Dermis lymphatic vessel endothelial cell (primary cell): ENCODE measurements at places on chromosomes 11 and 22. TPM values are rescaled to one million over a fixed set of nuclear protein-coding genes. Genes with fewer than 3 reads are reported as not detected.

The HARBI1 gene
- 4.6 and 6.9 TPM in 2 replicates for total RNA-seq

The CSF2RB gene
- 1.5 and 3.4 TPM in 2 replicates for total RNA-seq

The VSTM5 gene
- under 0.01 and 0.09 TPM in 2 replicates for total RNA-seq

The PLAAT2 gene
- total RNA-seq: 0.17 TPM in 1 of 2 replicates, not detected in the other

The CBL gene
- total RNA-seq: 8.1 and 8.8 TPM in 2 replicates

The METTL15 gene
- 8.1 and 14.2 TPM in 2 replicates for total RNA-seq

The MMP10 gene
- 0.95 and 1.2 TPM in 2 replicates for total RNA-seq

The TMPRSS6 gene
- not detected in 2 replicates for total RNA-seq

The GLYATL1 gene
- total RNA-seq: not detected in 2 replicates

The EXPH5 gene
- total RNA-seq: under 0.01 TPM in 2 replicates
